ENCODE measurements at places on chromosomes 12 and 14.

DNA sequence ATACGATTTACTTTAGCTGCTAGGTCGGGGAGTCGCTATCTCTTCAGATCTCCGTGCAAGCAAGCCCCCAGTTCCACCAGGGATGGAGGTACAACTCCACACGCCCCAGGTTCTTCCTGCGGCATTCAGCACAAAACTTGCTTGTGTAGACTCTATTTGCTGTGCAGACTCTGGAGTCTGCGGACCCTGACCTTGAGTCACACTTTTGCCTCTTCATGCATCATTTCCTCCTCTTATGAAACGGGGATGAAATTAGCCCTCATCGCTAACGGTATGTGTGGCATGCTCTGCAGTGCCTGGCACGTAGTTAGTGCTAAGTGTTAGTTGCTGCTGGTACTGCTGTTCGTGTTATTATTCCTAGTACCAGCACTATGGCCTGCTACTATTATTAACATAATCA lies 84.4 kb downstream of the TMEM132D start:
- DNase-seq, result no peak

DNA sequence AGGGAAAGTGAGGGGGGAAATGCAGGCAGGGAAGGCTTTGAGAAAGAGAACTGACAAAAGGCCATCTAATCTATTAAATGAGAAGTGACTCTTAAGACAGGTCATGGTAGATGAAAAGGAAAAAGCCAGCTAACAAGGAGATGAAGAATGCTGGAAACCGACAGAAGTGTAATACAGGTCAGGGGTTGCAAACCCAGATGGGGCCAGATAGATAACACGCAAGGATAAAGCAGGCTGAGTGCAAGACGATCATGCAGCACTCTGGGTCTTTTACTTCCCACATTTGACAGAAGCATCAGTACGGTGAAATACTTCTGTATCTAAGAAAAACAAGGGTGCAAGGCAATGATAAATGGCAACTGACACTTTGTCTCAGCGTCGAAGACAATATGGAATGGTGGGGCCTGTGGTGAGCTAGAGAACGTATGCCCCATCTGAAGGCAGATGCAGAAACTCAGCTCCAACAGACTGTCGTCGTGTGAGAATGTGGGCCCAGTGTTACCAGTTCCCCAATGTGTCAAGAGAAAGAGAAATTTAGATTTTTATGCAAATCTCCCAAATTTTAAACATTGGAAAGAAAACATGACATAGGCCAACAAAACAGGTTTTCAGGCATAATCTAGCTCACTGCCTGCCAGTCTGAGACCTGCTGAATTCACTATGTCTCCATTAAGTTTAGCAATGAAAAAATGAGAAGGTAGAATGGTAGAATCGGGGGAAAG lies 187.4 kb downstream of the PHLDA1 start:
- no peak for DNase-seq

DNA sequence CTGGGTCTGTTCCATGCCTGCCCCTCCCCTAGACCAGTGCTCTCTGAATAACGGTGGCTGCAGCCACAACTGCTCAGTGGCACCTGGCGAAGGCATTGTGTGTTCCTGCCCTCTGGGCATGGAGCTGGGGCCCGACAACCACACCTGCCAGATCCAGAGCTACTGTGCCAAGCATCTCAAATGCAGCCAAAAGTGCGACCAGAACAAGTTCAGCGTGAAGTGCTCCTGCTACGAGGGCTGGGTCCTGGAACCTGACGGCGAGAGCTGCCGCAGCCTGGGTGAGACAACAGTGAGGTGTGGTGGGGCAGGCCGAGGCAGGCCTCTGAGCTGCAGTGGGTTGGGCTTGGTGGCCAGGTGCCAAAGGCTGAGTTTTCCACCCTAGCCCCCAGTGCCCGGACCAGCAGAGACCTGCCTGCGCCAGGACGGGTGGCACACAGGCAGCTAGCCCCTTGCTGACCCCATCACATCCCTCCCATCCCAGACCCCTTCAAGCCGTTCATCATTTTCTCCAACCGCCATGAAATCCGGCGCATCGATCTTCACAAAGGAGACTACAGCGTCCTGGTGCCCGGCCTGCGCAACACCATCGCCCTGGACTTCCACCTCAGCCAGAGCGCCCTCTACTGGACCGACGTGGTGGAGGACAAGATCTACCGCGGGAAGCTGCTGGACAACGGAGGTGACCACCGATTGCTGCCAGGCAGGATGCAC lies 28.2 kb upstream of the LRP1-AS start:
- DNase-seq, result peak; percentile 46

DNA sequence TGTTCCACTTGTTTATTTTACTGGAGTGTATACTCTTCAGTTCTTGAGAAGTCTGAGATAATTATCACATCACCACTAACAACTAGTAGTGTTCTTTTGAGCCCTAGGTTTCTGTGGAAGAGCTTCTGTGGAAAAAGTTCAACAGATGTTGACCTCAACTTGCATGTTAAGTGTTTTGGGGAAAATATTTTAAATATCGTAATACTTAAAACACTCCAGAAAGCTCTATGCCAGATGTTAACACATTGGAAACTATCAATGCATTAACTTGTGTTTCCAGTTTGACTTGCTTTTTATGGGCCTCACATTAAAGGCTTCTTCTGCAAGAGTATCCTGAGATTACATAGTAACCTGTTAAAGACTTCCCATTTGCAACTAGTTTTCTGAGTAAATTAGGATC lies 173.1 kb downstream of the DUSP6 start:
- no peak for DNase-seq

GRCh38 chr12:617304-617915 lies 45.8 kb downstream of the NINJ2 start:
- DNase-seq, result peak; percentile 36

- peak; percentile 60 for DNase-seq
Measured at GRCh38 chr12:111438481-111438880, 32.8 kb downstream of the SH2B3 start.

- DNase-seq, result no peak
Measured at GRCh38 chr12:105507311-105508038, 177.0 kb downstream of the C12orf75 start.

- no peak for DNase-seq
Measured at GRCh38 chr14:92144708-92145107, 22.9 kb downstream of the CPSF2 start.

DNA sequence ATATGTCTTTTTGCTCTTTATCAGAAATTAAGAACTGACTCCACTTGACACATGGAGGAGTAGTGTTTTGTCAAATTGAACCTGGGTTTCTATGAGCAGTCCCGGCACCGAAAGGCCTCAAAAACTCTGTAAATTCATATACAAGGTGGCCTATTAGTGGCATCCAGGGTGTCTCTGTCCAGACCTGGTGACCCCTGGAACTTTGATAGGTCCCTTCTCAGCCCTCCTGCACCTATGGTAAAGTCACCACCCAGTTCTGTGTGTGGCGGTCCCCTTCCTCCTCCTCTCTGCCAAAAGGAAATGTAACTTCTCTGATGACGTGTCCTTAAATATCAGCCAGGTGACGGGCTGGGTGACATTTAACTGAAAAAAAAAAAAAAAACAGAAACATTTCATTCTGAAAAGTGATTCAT lies 204.0 kb upstream of the FOXN3 start:
- DNase-seq, result peak; percentile 50

GRCh38 chr14:99199846-99200653 lies 71.9 kb downstream of the BCL11B start:
- DNase-seq, result no peak

DNA sequence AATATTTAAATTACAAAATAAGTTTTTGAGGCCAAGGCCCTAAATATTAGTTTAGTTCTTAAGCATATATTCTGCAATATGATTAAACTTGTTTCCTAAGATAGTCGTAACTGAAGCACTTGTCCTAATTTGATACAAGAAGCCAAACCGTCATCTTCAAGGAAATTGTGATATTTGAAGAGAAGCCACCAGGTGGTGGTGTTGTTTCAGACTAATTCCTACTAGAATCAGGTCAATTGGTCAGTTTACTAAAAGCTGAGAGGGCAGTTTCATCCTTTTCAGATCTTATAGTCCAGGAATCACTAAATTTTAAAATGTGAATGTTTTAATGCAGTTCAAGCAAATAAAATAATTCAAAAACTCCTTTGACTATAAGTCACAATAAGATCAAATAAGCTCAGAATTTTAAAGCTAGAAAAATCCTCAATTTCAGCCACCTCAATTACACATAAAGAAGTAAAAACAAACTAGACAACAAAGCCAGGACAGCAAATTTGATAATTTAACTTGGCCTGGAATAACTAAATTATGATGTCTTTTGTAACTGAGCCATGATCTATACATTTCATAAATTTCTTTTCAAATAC lies 7.1 kb upstream of the ARL1 start:
- DNase-seq, result no peak

DNA sequence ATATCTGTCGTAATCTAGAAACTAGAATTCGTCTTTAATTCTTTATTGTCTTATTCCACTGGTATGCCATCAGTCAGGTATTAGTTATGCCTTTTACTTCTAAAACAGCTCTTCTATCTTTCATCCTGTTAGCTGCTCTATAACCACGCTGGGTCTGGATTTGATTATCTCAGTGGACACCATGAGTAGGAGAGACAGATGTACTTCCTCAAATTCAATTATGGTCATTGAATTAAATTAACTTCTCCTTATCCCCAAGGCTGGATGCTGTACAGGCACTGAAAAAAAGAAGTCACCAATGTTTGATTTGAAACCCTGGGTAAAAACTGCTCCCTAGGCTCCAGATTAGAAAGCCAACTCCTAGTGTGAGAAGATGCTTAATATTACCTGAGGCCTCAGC lies 107.3 kb downstream of the PIK3C2G start:
- DNase-seq, result no peak

- DNase-seq, result no peak
Measured at GRCh38 chr14:101395779-101396178, 165.5 kb upstream of the DIO3 start.

GRCh38 chr14:101622251-101623076 lies 61.2 kb downstream of the DIO3 start:
- DNase-seq, result no peak

DNA sequence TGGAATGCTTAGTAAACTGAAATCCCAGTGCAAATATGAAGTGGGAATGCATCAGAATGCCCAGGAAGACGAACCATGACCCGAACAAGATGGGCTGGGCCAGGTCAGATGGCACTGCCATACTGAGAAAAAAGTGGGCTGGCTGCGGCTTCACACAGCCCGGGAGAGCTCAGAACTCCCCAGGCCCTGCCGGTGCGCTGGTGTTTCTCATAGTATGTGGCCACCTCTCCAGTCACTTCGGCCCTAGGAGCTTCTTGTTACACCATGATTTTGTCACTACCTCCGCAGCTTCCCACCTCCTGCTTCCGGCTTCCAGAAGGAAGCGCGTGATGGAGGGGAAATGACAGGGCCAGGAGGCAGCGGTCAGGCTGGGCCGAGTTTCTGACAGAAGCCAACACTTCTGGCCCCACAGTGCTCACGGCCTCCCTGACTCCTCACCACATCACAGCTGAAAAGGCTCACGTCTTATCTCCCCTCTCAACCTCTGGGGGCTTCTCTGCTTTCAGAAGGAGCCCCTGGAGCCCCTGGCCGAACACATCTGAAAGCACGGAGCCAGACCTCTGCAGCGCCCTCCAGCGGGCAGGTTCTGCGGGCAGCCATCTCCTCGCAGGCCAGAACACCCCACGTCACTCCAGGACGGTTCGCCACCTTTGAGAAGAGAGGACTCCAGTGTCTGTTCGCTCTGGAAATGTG lies 30.7 kb downstream of the DAD1 start:
- DNase-seq, result peak; percentile 53

DNA sequence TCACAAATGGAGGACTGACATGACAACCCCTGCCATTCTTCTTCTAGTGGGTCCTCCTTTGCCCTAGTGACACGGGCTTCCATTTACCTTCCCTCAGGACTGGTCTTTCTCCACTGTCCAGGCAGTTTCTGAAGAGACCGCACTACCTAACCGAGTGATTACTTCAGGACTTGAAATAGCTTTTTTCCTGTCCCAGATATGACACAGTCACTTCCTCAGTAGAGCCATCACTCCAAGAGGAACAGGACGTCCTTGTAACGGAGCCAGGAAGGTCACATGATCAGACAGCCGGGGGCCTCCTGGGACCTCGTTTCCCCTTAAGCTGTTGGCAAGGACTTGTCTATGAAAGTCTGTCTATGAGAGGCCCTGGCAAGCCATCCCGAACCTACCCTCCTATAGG lies 62.3 kb downstream of the FOS start:
- DNase-seq, result peak; percentile 13

DNA sequence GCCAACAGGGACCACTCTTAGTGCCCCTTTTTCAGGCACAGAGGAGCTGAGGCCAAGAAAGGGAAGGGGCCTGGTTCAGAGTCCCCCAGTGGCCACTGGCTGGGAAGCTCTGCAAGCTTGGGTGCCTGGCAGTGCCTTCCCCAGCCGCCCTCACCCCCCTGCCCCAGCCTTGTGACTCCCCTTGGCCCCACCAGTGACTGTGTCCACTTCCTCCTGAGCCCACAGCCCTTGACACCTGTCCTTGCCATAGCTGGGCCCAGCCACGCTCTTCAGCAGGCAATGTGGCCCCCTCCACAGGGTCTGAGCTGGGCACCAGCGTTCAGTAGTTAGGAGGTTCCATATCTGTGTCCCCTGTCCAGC lies 19.0 kb upstream of the C14orf180 start:
- DNase-seq, result no peak

DNA sequence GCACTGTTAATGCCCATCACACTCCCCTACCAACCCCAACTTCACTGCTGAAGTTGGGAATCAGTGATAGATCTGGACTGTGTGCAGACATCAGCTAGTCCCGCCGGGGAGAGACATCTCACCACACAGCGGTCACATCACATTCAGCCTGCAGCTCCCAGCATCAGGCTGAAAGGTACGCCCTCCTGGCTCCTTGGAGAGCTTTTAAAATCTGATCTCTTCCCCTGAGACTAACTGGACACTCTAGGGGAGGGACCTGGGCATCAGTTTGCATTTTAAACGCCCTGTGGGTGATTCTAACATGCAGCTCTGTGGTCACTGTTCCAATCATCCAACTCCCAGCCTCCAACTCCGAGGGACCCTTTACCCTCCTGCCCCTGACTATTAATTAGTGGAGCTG lies 58.4 kb downstream of the CCDC85C start:
- no peak for DNase-seq

- no peak for DNase-seq
Measured at GRCh38 chr14:92049781-92050180, 9.9 kb upstream of the TRIP11 start.

DNA sequence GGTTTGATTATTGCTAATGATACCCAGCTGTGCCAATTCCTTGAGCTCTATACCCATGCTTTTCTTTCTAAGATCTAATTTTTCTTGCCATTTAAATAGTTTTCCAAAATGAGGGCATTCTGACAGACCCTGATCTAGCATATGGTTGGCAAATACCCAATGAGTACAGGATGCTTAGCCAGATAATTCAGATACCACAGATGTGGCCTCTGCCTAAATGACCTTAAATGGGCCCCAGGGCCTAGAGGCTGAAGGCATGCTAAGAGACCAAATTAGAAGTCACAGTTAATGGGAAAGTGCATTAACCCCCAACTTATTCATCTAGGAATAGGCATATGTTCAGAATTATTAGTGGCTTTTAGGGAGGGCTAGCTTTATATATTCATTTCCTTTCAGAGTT lies 122.3 kb upstream of the CNOT2 start:
- DNase-seq, result no peak

- DNase-seq, result no peak
Measured at GRCh38 chr14:37213016-37213415, 15.3 kb downstream of the MIPOL1 start.

GRCh38 chr14:76053572-76054355 lies 68.2 kb downstream of the IFT43 start:
- DNase-seq, result no peak

GRCh38 chr14:97578982-97579548 lies 781.9 kb downstream of the VRK1 start:
- DNase-seq, result no peak

- DNase-seq, result no peak
Measured at GRCh38 chr12:109797905-109798669, 35.1 kb downstream of the TRPV4 start.
